Mesendoderm (in vitro differentiated cells): ENCODE measurements at places on chromosomes 2 and 18.

DNA sequence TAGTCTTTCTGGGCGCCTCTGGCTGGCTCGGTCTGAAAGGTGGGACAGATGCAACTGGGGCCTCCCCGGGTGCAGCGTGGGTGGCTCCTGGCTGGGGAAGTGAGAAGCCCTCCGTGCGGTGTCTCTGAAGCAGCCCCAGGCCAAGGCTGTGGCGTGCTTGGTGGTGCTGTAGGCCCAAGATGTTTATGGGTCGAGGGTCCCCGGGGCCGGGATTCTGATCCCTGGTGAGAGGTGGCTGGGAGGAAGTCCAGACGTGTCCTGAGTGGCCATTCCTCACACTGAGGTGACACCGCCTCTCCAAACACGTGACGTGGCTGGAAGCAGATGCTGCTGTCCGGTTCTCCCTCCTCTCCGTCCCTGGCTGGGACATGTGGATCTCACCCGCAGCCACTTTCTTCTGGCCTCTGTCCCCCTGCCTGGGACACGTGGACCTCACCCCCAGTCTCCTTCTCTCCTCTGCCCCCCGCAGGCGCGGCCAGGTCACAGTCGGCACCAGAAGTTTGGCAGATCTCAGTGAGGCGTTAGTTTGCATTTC, 12.6 kb downstream of the RTP5 start:
- no peak for DNase-seq

DNA sequence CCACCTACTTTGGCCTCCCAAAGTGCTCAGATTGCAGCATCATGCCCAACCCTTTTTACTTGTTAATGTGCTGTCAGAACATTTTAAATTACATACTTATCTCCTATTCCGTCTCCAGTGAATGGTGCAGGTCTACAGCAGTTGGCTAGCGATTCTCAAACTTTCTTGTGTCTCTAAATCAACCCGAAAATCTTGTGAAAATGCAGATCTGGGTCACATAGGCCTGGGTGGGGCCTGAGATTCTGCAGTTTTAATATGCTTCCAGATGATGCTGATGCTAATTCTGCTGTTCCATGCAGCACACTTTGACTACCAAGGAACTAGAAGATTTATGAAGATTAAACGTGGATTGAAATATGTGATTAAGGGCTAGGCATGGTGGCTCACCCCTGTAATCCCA, 14.8 kb upstream of the ACSL3 start:
- DNase-seq: no peak

DNA sequence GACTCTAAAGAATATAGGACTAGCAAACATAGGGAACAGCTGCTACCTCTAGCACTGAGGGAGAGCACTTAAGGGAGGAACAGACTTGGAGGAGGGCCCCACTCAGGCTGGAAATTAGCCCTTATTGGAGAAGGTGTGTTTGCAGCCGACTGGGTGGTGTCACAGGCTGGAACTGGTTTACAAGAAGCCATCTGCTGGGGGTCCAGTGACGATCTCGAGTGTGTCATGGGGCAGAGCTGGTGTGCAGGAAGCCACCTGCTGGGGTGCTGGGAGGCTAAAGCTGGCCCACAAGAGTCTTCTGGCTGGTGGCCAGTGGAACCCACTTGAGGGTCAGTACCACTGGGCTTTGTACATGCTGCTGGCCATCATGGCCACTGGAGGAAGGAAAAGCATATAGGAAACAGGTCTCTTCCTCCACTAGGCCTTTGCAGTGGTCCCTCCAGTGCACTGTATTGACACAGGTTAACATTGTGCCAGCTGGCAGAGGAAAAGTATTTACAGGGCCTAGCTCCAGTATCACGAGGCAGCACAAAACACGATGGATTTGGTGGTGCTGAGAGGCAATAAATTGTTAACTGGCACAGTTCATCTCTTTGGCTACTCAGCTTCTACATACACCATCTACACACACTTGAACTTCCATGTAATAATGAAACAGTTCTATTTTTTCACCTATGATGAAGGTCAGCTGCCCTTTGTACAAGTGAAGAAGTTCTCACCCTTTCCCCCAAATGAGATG, 43.6 kb downstream of the MAP3K20 start:
- no peak for DNase-seq

DNA sequence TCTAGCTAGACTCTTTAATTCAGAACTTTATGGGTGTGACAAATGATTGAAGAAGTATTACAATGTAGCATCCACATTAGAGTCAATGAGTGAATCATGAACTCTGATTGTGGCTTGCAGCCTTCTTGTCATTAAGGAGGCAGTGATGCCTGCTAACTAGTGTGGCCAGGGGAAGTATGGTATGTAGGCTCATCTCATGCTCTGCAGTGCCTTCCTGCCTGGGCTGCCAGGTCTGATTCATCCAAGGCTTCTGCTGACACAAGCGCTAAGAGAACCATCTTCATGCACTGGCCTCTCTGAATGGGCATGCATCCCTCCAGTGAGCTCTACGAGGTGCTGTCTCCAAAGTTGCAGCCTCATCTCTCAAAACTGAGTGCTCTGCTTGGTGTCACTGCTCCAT, 144.3 kb downstream of the MTCL1 start:
- DNase-seq: no peak

GRCh38 chr18:37309861-37310260, 255.7 kb downstream of the CELF4 start:
- no peak for DNase-seq

GRCh38 chr2:165953306-165953654, 296 bp downstream of the TTC21B start:
- no peak for DNase-seq

- no peak for DNase-seq
Observed at GRCh38 chr2:156841321-156841720, 405.1 kb downstream of the GPD2 start.

DNA sequence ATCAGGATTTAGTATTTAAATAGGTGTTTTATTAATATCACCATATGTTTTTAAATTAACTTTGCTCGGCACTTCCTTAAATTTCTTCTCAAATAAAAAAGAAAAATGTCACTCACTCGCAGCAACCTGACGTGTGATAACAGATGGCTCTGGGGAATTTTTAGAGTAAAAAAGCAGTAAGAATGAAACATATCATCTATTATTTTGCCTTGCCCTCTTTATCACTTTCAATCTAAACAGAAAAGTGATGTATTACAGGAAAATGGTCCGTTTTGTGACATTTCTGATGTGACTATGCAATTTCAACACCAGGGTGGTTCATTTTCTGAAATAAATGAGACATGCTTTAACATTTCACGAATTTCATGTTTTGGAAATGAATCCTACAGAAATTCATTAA, 1368.0 kb upstream of the LRRTM1 start:
- DNase-seq: no peak

- DNase-seq: no peak
Observed at GRCh38 chr2:4673025-4673489, 969.7 kb downstream of the DCDC2C start.

DNA sequence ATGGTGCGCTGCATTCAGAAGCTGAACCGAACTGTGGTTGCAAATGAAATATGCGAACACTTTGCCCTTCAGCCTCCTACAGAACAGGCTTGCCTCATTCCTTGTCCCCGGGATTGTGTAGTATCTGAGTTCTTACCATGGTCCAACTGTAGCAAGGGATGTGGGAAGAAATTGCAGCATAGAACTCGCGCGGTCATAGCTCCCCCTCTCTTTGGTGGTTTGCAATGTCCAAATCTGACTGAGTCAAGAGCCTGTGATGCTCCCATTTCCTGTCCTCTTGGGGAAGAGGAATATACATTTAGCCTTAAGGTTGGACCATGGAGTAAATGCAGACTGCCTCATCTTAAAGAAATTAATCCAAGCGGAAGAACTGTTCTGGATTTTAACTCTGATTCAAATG, 291.4 kb downstream of the THSD7B start:
- peak; percentile 18 for DNase-seq

DNA sequence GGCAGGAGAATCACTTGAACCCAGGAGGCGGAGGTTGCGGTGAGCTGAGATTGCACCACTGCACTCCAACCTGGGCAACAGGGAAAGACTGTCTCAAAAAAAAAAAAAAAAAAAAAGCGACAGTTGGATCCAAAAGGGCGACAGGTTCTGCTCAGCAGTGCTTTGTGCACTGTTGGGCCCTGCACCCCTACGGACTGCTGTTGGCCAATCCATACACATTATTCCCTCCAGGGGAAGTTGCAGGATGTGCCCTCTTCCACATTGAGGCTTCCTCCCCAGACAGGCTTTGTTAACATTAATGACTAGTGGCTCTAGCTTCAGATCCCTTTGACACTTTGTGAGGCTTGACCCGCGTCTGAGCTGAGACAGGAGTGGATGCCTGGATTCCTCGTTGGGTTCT, 9.4 kb downstream of the NT5DC4 start:
- DNase-seq: no peak

DNA sequence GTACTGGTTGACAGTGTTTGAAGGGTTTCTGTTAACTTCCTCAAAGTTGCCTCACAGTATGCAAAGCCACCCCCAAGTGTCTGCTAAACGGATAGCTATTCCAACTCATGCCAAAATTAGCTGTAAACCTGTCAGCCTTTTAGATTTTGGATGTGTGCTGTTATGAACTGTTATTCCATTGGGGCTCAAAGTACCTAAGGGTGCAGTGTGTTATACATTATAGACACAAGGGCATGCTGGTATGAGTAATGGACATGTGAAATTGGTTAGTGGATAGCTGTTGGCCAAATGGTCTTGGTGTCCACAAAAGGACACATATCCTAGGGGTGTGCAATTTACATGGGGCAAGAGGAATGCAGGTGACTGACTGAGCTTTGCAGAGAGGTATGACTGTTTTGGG, 33.7 kb upstream of the CCBE1 start:
- no peak for DNase-seq

- peak; percentile 53 for DNase-seq
Observed at GRCh38 chr2:102703748-102704147, 58.1 kb upstream of the TMEM182 start.

GRCh38 chr2:47277187-47277586, 122.1 kb upstream of the STPG4 start:
- DNase-seq: no peak

DNA sequence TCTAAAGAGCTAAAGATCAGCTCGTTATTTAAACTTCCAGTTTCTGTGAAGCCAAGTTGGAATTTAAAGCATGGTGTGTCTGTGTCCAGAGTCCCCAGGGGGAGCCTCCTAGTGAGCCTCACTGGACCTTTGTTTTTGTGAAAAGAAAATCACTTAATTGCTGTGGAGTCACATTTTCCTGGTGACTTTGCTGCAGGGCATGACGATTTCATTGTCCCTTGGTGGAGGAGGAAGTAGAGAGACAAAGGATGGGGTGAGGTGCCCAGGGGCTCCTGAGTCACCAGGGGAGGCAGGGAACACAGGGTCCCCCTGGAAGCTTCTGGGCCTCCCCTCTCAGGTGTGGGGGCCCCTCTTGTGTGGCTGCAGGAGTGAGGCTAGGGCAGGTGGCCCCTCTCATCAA, 19.7 kb downstream of the ATP6V1C2 start:
- peak; percentile 71 for DNase-seq

GRCh38 chr2:68403199-68403644, 38.1 kb downstream of the PLEK start:
- DNase-seq: no peak

- DNase-seq: no peak
Observed at GRCh38 chr2:5926871-5927512, 234.8 kb downstream of the SOX11 start.

GRCh38 chr2:88492002-88492401, 39.5 kb upstream of the FOXI3 start:
- DNase-seq: no peak

DNA sequence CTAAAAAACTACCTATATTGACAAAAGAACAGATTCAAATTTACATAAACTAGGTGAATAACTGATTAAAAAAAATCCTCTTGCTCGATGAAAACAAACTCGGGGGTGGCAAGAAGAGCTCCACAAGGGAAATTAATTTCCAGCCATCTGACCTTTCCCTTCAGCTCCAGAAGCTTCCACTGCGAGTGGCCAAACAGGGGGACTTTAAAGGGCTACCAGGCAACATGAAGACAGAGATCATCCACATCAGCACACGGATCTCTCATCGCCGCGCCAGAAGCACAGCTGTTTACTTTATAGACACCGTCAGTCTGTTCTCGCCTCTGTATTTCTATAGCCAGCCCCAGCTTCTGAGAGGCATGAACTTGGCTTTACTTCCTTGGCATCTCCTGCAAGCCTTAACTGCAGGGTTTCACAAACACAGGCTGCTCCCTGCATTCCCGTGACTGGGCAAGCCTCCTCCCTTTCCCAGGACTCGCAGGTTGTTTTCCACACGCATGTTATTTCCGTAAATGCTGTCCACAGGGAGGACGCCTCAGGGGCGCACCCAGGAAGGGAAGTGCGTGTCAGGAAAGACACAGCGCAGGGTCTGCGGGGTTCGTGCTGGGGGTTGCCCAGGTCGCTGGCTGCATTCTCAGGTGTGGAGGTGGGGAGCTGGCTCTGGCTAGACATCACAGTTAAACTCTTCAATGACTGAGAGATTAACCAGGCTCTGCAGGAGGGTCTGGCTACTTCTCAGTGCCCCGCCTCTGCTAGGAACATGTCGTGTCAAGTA, 85.0 kb downstream of the USP40 start:
- no peak for DNase-seq

- no peak for DNase-seq
Observed at GRCh38 chr2:141438536-141438935, 692.3 kb downstream of the LRP1B start.

GRCh38 chr2:120262761-120263428, 10.2 kb downstream of the RALB start:
- DNase-seq: no peak

- no peak for DNase-seq
Observed at GRCh38 chr2:101803945-101804696, 106.6 kb downstream of the MAP4K4 start.

GRCh38 chr18:22547807-22548561, 130.3 kb upstream of the CTAGE1 start:
- DNase-seq: peak; percentile 55

DNA sequence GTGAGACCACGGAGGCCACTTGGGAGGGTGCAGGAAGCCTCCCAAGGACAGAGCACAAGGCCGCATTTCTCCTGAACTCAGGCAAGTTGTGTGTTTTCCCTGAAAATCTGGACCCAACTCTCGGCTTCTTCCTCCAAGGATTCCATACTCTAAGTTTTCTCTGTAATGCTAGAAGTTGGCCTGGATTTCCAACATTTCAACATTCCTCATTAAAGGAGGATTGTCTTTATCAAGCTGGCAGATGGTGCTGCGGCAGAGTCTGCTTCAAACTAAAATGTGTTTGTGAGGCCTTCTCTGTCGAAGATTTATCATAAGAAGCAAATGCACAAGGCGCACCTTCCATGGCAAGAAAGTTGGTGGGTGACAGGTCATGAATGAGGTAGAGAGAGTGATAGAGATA, 94.4 kb upstream of the SATB2 start:
- no peak for DNase-seq

- no peak for DNase-seq
Observed at GRCh38 chr2:120915670-120916069, 180.0 kb downstream of the GLI2 start.
